ENCODE measurements at places on chromosomes 3 and 15. TPM values are rescaled to one million over a fixed set of nuclear protein-coding genes. Genes with fewer than 3 reads are reported as not detected.
A peak's percentile ranks its signal among the peaks of the same experiment; 100 is the strongest.

TMEM45A gene
- polyA plus RNA-seq = 35.1 TPM

FOXB1 gene
- not detected for polyA plus RNA-seq

DNA sequence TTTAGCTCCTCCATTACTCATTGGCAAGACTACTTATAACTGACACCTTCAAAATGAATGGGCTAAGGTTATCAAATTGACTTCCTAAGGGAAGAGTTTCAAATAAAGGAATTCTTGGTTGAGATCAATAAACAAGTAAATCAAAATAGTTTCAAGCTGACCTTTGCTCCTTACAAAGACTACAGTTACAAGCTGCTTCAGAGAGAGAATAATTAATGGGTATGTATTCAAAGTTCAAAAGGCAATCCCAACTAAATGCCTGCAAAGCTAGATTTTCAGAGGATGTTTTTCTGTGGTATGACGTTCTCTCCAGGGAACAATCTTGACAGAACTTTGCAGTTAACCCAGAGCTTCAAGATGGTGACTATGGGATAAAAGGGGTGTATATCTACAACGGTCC is 153.7 kb downstream of the SUCLG2 start:
- DNase-seq = no peak

SLC28A2 gene
- polyA plus RNA-seq = not detected

- DNase-seq = no peak
These were observed 122.7 kb upstream of the THBS1 start for GRCh38 chr15:39458131-39458530.

- DNase-seq = no peak
These were observed 11.6 kb downstream of the PLA1A start for GRCh38 chr3:119609301-119609700.

DNA sequence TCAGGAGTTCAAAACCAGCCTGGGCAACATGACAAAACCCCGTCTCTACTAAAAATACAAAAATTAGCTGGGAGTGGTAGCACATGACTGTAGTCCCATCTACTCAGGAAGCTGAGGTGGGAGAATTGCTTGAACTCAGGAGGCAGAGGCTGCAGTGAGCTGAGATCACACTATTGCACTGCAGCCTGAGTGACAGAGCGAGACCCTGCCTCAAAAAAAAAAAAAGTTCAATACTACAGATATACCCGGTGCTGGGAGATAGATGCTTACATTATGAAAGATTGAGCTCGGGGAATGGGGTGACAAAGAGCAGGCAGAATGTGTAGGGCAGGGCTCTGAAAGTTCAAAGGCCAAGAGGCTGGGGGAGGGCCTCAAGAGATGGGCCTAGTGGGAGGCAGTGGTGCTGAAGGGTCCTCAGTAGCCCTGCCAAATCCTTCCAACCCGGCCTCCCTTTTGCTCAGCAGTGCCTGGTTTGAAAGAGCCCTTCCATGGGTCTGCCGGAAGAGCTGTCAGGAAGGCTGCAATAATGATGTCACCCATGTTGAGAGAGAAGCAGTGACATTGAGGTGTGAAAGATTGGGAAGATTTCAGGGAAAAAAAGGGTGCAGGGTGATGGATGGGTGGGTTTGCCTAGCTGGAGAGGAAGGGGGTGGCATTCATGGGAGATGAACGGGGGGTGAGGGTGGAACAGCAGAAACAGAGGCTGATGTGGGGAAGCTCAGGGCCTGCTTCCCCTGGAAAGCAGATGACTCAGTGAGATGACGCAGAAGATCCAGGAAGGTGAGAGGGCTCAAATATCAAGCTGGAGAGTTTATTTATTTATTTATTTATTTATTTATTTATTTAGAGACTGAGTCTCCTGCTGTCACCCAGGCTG is 20.0 kb upstream of the IREB2 start:
- DNase-seq = no peak

GOLGA6D gene
- polyA plus RNA-seq = not detected

DNA sequence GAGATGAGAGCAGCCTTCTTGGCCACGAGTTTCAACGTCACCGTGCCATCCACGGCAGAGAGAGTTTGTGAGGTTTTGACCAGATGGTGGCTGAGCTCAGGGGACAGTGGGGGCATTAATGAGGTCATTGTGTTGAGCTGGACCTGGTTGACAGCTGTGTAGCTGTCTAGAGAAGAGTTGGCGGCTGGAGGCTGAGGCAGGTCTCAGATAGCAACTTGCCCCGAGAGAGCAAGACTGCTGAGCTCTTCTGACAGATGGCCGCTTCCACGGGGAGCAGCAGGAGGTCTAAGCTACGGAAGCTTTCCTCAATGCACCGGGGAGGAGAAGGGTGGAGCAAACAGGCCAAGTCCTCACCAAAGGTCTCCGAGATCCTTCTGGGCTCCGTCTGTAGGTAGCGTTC is 44.8 kb upstream of the EIF5A2 start:
- DNase-seq = no peak

DNA sequence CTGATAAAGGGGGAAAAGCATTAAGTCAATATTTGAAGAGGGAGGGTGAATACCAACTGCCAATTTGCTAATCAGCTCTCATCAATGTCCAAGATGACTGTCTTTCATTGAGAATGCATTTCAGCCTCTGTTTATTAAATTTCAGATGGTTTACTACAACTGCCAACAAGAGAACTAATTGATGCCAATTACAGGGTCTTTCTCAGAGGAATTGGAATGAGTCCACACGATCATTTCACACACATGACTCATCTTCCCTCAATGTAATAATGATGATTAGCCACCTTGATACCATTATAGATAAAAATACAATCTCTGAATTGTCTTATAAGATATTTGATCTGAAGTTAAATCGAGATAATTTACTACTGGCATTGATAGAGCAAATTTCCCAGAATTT is 1274.4 kb downstream of the ROBO2 start:
- DNase-seq = no peak

LIPH gene
- 0.17 TPM for polyA plus RNA-seq

DNA sequence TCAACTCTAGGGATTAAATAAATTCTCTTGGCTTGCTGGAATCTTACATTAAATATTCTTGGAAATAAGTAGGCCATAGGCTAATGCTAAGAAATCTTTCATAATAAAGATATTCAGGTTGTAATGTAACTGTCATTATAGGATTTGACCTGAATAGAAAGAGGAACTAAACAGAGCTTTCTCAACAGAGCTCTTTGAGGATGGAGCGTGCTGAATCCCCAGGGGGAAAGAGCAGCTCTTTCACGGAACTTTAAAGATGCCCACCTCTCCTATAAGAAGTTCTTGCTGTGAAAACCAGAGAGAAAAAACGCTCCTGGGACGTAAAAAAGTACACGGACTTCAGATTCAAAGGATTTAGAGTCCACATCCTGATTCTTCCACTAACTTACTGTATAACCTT is 77.9 kb downstream of the NTRK3 start:
- DNase-seq = no peak

GRCh38 chr15:56320316-56320715 is 44.9 kb upstream of the TEX9 start:
- no peak for DNase-seq

DNA sequence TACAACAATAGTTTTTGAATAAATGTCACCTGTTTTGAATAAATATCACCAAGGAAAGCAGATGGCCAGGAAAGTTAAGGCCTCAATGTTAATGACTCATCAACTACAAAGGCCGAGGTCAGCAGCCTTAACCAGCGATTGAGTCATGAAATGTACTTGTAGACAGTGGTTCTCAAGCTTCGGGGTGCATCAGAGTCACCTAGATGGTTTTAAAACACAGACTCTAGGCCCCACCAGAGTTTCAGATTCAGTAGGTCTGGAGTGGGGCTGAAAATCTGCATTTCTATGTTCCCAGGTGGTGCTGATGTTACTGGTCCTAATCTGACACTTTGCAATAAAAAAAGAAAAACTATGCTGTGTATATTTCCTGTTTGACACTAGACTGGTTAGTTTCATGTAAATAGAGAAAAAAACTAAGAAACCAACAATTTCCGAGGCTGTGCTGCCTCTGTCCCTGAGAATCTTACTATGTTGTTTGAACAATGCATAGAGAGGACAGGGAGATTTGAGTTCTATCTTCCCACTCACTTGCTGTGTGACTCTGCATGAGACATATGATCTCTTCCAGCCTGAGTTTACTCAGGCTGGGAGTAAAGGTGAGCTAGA is 9.8 kb downstream of the RAB27A start:
- peak; percentile 73 for DNase-seq

- no peak for DNase-seq
These were observed 230.7 kb upstream of the TPRG1 start for GRCh38 chr3:188941103-188941502.

STARD9 gene
- 2.3 TPM for polyA plus RNA-seq

CIB2 gene
- 4.5 TPM for polyA plus RNA-seq

DNA sequence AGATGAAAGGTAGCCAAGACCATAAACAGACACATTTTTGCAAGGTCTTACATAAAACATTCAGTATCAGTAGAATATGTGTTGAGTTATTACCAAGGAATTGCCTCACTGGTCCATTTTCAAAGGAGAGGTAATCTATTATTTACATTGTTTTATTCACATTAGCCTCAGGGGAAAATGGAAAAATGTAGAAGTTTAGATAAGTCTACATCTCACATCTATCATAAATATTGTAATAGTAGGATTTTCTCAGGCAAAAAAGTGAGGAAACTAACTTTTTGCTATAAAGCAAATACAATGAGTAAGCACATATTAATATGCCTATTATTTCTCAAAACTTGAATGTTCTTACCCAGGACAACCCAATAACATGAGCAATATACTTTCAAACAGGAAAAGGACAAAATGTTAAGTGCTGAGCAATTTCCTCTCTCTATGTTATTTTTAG is 184.6 kb upstream of the AGTR1 start:
- no peak for DNase-seq

- DNase-seq = no peak
These were observed 48.8 kb downstream of the SENP7 start for GRCh38 chr3:101464235-101464634.

DNA sequence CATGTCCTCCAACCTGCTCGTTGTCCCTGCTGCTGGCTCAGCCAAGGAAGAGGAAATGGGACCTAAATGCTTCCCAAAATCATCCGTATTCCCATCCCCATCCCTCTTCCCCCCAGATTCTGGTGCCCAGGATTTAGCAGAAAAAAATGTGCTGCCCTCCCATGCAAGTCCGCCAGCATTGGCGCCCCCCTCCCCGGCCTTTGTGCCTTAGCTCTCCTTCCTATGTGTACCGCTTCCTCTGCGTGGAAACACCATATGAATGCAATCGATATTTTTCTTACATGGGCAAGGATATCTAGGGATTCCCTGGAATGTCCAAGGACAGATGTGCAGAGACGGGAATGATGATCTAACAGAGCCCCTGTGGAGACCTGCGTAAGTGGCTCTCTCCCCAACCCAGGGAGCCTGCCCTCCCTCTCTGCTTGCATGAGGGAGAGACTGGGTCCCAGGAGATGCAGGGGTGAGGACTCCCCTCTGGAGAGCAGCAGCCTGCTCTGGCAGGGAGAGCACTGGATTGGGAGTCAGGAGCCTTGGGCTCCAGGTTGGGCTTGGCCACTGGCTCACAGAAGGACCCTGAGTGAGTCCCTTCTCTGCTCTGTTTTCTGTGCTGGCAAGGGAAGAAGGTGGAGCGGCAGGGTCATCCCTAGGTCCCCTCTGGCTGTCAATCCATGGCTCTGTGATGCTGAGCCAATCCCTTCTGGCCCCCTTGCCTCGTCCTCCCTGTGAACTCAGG is 227.2 kb downstream of the XXYLT1 start:
- DNase-seq = no peak

GRCh38 chr15:49424954-49425353 is 1.9 kb downstream of the FGF7 start:
- no peak for DNase-seq

GRCh38 chr3:135383301-135383700 is 582.2 kb upstream of the PPP2R3A start:
- no peak for DNase-seq

APEH gene
- polyA plus RNA-seq = 165 TPM

- no peak for DNase-seq
These were observed 1.5 kb upstream of the MYNN start for GRCh38 chr3:169771497-169772304.

GRCh38 chr15:53808058-53808706 is 48.7 kb upstream of the WDR72 start:
- no peak for DNase-seq

GRCh38 chr3:182795389-182795782 is 2.1 kb downstream of the ATP11B start:
- DNase-seq = no peak
